ENCODE measurements at places on chromosomes 7 and 10.

- no peak for DNase-seq
Measured at GRCh38 chr7:29844559-29844958, 38.3 kb downstream of the WIPF3 start.

- DNase-seq = no peak
Measured at GRCh38 chr7:63117-63480, 129.3 kb upstream of the FAM20C start.

GRCh38 chr10:52539463-52539862 is 225.4 kb downstream of the DKK1 start:
- DNase-seq = no peak

DNA sequence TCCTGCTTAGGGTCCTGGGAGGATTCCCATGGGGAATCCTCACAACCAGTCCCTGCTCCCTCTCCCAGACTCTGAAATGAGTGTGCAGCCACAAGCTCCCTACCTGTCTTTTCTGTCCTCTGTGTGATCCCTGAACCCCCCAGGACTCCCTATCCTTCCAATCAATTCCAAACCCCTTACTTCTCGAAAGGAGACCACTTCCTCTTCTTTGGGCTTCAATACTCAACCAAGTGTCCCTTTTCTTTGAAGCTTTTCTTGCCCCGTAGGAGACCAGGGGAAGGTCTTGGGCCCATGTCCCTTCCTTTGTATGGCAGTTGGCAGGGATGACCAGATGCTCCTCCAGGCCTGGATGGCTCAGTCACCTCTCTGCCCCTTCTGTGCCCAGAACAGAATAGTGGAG is 1.7 kb downstream of the AEBP1 start:
- DNase-seq = no peak

GRCh38 chr7:2959828-2960599 is 83.7 kb downstream of the CARD11 start:
- no peak for DNase-seq
